Muscle of leg (tissue), 16 donors: ENCODE measurements at places on chromosomes 4 and X.

GRCh38 chrX:1239681-1240142, 27.3 kb upstream of the CRLF2 start:
- DNase-seq: peak; percentile 72

GRCh38 chr4:17688011-17688441, 73.6 kb downstream of the MED28 start:
- no peak for DNase-seq

DNA sequence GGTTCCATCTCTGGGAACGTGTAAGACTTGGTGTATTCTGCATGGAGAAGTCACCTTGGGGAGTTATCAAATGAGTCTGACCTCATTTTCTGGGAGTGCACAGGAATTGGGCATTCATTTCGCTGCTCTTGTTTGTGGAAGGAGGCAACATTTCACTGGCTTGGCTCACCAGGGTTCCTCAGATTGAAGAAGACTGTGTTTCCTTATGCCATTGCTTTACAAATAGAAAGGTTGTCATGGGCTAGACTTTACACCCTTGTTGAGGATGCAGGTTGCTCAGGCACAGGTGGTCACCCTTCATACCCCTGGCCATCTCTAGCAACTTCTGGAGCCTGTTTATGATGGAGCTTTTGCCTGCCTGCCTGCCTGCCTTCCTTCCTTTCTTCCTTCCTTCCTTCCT, 114.4 kb downstream of the AASDH start:
- DNase-seq: no peak

DNA sequence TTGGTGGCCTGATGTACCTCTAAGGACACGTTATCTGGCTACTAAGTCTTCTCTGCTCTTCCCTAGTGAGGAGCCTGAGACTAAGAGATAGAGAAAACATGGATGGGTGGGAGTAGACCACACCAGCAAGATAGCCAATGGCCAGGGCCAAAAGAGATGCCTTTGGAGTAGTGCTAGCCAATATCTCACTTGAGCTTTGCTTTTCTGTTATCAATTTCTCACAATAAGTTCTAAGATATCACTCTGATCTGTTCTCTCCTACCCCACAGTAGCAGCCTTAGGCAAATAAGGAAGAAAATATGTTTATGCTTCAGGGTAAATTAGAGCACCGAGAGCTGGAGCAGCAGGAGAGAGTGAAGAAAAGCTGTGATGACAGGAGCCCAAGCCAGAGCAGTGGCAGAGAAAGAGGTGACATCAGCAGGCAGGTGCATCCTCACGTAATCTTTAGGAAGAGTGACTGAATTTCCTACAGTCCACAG, 343.9 kb upstream of the NOCT start:
- no peak for DNase-seq

- no peak for DNase-seq
These were observed 149.2 kb upstream of the TEX13C start for GRCh38 chrX:125170459-125170858.

DNA sequence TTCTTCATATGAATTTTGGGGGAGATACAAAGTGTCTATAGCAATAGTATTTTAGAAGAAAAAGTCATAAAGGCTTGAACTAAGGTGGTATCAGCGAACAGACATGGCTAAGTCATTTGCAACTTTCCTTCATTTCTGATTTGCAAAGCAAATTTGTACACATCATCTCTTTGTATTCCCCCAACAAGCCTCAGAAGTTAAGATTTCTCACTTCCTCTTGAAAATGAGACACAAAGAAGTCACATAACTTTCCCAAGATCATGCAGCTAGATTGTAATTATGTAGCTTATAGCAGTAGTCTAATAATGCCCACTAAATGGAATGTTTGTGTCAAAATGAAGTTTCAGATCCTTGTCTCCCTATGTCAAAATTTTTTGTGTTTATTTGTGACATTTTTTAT, 709.8 kb upstream of the HS3ST1 start:
- DNase-seq: no peak

- DNase-seq: no peak
These were observed 326.8 kb downstream of the BMPR1B start for GRCh38 chr4:95084584-95084983.

- DNase-seq: no peak
These were observed 74.1 kb downstream of the SMARCA1 start for GRCh38 chrX:129449148-129449547.

DNA sequence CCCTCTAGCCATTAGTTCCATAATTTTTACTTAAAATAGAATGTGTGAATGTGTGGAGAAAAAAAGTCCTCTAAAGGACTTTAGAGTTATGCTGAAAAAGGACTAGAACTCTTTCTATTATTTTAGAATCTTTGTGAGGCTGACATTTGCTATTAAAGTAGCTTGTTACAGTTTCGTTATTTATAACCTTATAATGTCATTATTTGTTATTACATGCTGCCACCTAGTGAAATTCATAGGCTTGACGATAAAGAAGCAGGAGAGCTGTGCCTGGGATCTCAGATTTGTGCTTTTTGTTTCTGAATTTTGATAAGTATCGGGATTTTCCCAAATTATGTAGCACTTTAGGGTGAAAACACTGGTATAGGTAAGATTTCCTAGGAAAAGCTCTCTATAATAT, 38.5 kb upstream of the TAPT1 start:
- peak; percentile 70 for DNase-seq

- no peak for DNase-seq
These were observed 12.5 kb upstream of the IRAK1 start for GRCh38 chrX:154032160-154032559.

DNA sequence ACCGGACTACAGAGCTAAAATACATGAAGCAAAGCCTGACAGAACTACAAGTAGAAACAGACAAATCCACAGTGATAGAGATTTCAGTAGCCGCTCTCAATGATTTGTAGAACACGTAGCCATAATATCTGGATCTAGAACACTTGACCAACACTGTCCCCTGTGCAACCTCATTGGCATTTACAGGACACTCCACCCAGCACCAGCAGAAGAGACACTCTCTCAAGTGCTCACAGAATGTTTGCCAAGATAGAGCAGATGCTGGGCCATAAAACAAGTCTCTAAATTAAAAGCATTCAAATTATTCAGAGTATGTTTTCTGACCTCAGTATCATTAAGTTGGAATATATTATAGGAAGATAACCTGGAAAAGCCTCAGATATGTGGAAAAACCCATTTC, 21.7 kb downstream of the HTT start:
- DNase-seq: no peak

DNA sequence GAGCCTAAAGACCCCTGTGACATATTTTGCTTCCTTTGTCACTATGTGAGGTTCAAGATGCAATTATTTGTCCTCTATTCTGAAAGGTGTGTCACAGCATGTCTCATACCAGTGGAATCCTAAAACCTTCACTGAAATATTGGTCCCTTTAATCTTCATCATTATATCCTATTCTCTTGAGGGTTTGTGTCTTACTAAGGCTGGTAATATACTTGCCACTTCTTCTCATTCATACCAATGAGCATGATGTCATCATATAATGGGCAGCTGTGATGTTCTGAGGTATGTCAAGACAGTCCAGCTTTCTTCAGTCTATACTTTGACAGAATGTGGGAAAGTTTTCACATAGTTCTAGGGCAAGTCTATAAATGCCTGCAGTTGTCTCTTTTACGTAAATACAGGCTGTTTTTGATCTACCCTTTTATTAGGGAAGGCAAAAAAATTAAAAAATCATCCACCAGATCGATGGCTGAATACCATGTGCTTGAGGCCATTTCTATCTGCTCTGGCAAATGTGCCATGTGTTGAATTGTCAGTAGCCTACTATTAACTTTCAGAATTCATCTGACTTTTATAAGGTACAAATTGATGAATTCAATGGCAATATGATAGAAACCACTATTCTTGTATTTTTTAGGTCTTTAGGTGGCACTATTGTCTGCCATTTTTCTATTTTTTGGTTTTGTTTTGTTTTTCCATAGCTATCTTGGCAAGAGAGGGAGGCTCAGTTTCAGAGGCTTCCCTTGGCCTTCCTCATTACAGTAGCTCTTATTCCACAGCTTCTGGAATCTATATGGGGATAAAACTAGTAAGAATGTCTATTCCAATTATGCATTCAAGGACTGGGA, 209.0 kb downstream of the PPARGC1A start:
- DNase-seq: peak; percentile 39

- DNase-seq: no peak
These were observed 1801.3 kb upstream of the PCDH10 start for GRCh38 chr4:131347816-131348215.

DNA sequence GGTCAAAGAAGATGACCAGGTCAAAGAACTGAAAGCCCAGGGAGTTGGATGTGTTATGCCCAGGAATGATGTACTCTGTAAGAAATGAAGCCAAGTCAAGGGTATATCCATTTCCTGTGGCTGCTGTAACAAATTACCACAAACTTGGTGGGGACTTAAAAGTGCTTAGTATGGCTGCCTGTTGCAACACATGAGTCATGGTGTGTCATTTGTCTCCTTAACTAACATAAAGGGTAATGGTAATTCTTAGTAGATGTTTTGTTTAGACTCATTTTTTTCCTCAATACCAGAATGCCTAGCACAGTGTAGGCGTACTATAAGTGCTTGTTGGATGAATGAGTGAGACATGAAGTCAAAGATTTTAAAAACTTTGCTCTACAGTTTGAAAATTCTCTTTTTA, 45.7 kb downstream of the SYTL5 start:
- DNase-seq: no peak

- no peak for DNase-seq
These were observed 4.4 kb downstream of the ABCD1 start for GRCh38 chrX:153728951-153729631.

GRCh38 chr4:184721254-184721653, 12.6 kb downstream of the CENPU start:
- no peak for DNase-seq

GRCh38 chr4:183675625-183676024, 16.5 kb downstream of the TRAPPC11 start:
- DNase-seq: peak; percentile 80

GRCh38 chr4:113209153-113209552, 159.7 kb downstream of the ANK2 start:
- no peak for DNase-seq

DNA sequence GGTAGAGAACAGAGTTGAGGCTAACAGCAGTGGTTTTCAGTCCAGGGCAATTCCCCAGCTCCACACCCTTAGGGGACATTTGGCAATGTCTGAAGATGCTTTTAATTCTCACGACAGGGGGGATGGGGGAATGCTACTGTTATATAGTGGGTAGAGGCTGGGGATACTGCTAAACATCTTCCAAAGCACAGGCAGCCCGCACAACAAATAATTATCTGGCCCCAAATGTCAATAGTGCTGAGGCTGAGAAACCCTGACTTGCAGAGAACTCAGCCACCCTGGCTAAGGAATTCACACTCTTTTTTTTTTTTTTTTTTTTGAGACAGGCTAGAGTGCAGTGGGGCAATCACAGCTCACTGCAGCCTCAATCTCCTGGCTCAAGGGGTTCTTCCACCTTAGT, 60.6 kb downstream of the POLR2B start:
- DNase-seq: no peak

DNA sequence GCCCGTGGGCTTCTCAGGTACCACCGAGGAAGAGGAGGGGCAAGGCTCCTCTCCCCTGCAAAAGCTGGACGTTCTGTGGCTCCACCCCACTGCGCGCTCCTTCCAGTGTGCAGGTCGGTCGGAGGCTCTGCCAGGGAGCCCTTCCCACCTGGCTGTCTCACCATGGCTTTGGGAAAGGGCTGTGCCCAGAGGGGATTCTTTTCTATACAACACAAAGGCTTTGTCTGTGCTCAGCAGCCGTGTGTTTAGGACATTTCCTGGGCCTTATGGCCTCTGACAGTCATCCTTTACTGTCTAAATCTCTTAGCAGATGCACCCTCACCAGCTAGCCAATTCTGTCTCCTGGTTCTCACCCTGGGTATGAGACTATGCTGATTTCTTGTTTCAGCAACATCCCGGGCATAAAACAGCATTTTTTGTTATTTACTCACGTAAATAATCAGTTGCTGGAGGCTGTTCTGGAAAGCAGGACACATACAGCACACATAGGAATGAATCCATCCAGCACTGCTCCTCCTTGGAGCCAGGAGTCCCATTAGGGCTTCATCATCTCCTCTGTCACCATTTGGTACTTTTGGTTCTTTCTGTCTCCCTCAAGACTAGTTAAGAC, 20.4 kb upstream of the ATXN3L start:
- no peak for DNase-seq

DNA sequence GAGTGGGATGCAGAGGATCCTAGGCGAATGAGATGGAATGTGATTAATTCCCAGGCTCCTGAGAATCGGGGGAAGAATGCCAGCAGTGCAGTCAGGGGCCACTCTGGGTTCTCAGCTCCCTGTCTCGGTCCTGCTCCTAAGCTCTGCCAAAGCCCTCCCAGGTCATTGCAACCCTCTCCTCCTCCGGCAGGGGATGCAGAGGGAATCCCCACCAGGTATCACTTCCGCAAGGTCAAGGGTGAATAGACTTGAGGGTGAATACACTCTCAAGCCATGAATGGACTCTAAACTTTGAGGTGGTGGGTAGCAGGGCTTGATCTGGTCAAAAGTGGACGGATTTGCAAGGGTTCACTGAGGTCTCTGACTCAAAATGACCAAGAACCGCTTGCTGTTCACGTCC, 139.3 kb upstream of the MXRA5 start:
- DNase-seq: no peak

GRCh38 chr4:10403633-10404445, 53.4 kb downstream of the ZNF518B start:
- peak; percentile 36 for DNase-seq
